Stimulated activated CD4-positive, alpha-beta T cell treated with anti-CD3 and anti-CD28 coated beads, Interleukin-15, amount 100 ng/mL, for 48 hours (primary cell): ENCODE measurements at places on chromosomes 3 and 15.

GRCh38 chr15:32819448-32819847, 101.6 kb downstream of the GREM1 start:
- no peak for DNase-seq

GRCh38 chr3:50166620-50167019, 11.5 kb downstream of the SEMA3F start:
- no peak for DNase-seq

DNA sequence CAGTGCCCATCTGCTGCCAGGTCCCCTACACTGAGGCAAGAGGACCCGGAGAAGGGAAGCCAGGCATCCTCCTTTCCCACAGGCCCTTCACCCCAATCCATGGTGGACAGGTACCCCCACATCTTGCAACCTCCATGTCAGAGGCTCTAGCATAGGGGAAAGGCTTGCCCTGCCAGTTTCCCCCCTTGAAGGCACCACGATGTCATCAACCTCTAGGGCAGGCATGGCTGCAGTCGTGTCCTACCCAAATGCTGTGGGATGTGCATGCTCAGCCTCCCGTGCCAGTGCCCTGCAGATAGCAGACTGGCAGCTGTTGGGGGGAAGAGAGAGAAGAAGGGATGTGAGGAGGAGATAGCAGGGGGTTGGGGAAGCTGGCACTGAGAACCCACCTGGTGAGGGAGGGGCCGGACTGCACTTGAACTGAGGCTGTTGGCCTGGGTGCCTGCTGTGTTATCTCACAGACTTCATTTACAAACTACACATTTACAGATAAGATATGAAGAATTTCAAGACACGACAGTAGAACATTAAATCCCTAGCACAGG, 197.5 kb downstream of the ADAMTS9 start:
- no peak for DNase-seq

DNA sequence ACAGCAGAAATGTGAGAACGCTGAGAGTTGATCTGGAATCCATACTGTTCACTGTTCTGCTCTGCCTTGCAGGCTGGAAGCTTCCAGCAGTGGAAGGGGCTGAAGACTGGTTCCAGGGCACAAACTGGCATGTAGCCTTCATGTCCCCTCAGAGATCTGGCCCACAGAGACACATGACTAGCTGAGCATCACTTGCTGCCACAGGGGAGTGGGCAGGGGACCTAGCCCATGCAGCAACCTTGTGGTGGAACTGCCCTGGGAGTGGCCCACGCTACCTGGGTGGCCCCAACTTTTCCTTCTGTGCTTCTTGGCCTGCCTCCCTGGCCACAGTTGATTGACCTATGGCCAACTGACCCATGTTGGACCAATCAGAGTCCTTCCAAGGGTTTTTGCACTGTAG, 98.1 kb downstream of the TPRA1 start:
- no peak for DNase-seq

GRCh38 chr3:176971613-176972174, 225.6 kb downstream of the TBL1XR1 start:
- DNase-seq: no peak

- DNase-seq: no peak
These were observed 2.0 kb downstream of the SIDT1 start for GRCh38 chr3:113534365-113534764.

GRCh38 chr15:57440799-57441198, 64.5 kb downstream of the CGNL1 start:
- DNase-seq: no peak

GRCh38 chr15:74123131-74123429, 7.3 kb upstream of the ISLR2 start:
- DNase-seq: no peak

DNA sequence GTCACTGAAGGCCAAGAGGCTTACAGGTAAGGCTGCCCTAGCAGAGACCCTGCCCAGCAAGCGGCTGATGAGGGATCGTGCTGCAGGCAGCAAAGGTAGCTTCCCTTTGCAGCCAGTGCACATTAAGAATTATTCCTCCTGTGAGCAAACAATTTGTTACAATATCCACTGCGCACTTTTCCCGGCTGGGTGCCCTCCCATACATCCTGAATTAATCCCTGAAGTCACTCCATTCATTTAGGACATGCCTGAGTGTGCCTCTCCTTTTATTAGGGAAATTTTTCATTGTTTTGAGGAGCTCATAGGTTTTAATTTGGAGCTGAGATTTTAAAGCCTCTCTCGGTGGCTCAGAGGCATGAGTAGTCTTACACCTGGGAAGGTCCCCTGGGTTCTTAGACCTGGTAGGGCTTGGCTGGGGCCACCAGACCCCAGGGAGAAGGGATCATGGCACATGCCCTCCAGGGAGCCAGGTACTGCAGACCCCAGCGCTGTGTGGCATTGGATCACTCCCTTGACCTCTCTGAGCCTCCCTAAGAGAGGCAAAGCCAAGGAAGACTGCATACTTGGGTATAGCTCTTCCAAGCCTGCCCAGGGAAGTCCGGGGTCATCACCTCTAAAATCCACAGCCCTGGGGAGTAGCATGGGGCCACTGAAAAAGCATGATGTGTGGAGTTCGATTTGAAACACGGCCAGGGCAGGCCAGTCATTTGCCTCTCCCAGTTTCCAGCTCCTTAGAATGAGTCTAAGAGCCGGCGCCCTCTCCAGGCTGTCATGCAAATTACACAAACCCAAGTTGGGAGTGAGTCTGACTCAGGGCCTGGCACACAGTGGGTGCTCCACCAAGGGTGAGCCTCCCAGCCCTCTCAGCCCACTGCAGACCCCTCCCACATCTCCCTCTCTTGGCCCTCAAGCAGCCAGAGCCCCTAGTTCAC, 151.9 kb upstream of the LINGO1 start:
- DNase-seq: peak; percentile 15

DNA sequence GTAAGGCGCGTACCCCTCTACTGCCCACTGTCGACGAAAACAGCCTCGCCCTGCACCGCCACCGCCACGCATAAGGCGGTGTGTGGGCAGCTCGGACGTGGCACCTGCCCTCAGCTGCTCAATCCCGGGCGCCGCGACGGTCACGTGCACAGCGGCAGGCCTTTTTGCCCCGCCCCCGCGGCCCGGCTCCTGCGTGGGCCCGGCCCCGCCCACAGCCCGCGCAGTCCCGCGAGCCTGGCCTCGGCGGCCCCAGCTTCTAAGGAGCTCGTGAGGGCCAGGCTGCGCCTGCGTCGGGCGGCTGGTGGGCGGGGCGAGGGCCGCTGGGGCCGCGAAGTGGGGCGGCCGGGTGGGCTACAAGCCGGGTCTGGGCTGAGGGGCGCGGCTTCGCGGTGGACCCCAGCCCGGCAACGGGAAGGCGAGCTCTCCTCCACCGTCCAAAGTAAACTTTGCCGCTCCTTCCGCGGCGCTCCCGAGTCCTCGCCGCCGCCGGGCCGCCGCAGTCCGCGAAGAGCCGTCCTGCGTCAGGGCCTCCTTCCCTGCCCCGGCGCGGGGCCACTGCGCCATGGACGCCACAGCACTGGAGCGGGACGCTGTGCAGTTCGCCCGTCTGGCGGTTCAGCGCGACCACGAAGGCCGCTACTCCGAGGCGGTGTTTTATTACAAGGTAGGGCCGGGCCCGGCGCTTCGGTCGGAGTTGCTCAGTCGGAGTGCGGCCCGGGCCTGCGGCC, at the start of gene CAPN7:
Gene CAPN7 (plus strand): TSS at position 313 of the 728 bp plus-strand sequence. CDS start 250 bp downstream, at position 563.
- DNase-seq: peak; percentile 85

DNA sequence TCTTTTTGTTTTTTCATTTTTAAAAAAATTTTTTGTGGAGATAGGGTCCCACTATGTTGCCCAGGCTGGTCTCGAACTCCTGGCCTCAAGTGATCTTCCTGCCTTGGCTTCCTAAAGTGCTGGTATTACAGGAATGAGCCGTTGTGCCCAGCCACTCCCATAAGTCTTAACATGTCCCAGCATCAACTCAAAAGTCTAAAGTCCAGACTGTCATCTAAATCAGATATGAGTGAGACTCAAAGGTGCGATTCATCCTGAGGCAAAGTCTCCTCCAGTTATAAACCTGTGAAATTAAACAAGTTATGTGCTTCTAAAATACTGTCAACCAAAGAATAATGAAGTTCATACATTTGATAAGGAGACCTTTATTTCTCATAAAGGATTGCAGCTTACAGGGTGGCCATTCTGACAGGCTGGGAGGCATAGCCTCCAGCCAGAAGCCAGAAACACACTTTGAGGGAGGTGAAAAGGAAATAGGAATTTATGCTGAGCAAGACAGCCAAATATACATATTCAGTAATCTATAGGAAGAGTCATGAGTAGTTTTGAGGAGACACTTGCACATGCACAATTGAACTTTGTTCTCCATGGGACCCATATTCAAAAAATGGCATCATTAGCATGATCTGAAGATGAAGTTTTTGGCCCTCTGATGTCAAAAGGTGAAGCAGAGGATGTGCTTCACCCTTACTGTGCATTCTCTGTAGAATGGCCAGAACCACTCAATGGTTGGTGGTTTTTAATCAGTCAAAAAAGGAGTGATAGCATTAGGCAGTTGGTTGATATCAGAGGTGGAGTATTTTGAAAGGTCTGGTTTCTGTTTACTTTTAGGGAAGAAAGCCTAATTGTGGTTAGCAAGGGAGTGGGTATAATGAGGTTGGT, 11.0 kb upstream of the ZNF662 start:
- DNase-seq: no peak

GRCh38 chr15:75313116-75313845, 22.6 kb upstream of the COMMD4 start:
- DNase-seq: no peak

GRCh38 chr3:145522893-145523651, 637.9 kb downstream of the PLOD2 start:
- DNase-seq: no peak

- no peak for DNase-seq
These were observed 35.7 kb upstream of the SEC61A1 start for GRCh38 chr3:128016502-128016901.

GRCh38 chr15:63372018-63372705, 9.5 kb downstream of the CA12 start:
- DNase-seq: peak; percentile 39

GRCh38 chr3:123808812-123809211, 75.3 kb downstream of the MYLK start:
- no peak for DNase-seq

- DNase-seq: no peak
These were observed 103.8 kb downstream of the ADCY5 start for GRCh38 chr3:123344907-123345594.

- no peak for DNase-seq
These were observed 420.1 kb downstream of the MAGI1 start for GRCh38 chr3:65618599-65618998.

GRCh38 chr3:111159391-111159790, 87.8 kb downstream of the NECTIN3 start:
- DNase-seq: no peak

DNA sequence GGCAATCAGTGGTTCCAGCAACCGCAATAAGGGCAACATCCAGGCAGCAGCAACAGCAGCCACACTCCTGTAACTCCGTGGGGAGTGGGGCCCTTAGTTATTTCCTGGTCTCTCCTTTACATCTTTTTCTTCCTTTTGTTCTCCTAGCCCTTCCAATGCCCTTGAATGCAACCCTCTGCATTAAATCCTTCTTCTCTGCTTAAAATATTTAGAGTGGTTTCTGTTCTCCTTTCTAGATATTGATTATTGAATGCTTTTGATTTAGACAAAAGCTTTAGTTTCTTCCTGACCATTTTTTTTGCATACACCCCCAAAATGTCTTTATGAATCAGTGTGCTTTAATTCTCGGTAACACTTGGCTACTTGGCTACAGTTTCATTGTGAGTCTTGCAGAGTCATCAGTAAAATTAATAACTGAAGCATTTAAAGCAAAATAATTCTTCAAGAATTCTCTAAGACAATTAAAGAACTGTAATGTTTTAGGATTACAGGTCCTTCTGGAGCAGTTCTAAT, 586.1 kb downstream of the MECOM start:
- DNase-seq: no peak

DNA sequence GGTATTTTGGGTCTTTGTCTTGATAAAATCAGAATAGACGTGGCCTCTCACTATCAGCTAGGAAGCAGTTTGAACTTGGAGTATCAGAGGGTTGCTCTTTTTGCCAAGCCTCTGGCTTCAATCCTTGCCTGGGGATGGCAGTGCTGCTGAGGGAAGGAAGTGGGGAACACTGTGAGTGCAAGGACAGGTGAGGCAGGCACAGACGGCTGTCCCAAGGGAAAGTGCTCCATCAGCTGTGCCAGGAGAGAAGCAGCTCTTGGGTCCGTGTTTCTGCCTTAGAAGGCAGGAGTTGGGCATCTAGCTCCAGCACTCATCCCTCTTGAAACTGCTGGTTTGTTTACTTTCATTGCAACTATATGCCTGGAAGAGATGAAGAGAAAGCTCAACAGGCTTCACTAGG, 33.2 kb downstream of the PML start:
- no peak for DNase-seq

DNA sequence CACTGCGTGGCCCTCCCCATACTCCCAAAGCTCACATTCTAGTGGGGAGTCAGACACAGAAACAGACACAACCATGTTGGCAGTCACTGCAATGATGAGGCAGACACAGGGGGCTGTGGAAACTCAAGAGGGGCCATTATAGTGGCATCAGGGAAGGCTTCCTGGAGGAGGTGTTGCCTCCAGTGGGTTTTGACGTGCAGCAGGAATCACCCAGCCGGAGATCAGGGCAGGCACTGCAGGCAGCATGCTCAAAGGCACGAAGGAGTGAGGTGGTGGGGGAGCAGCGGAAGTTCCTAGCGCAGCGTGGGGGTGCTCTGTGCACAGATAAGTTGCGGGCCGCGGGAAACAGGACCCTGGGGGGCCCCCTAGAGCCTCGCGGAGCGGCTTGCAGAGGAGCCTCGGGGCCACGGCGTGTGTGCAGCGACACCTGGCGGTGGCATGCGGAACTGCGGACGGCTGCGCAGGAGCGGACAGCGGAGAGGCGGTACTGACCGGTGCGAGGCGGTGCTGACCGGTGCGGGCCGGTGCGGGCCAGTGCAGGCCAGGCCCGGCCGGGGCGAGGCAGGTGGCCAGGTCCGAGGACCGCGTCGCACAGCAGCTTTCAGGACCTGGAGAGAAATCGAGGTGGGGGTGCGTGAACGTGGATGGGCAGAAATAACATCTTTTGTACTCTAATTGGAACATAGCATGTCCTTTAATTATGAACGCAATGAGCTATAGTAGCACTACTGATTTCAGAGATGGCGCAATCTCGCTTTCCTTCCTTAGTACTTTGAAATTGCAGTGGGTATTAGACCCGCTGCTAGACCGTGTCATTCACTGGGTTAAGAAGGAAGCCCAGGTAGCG, 101.5 kb downstream of the FBLN2 start:
- DNase-seq: peak; percentile 64

DNA sequence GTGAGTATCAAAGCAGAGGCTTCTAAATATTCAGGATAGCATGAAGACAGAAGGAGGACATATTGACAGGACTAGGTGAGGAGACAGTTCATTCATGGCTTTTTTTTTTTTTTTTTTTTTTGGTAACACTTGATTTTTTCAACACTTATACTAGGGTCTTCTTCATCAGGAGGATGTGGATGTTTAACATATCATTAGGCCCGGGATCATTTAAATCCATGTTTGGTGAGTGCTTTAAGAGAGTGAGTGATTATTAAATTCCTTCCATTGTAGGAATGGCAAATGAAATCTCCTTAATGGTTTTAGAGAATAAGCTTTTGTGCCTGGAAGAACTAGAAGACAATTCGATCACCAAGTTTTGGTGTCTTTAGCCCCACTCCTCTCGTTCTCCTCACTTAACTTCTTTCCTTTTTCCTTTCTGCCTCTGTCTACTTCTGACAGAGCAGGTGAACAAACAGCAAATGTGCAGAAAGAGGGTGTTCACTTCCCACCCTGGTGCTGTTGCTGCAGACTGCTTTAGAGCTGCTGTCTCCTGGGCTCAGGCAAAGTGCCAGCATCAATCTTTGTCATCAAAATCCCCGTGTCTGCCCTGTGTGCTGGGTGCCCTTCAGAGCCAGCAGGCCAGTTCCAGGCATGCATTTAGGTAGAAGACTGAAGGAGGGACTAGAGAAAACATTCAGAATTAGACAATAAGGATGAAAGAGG, 35.6 kb upstream of the RAB11A start:
- no peak for DNase-seq
